Activated naive CD4-positive, alpha-beta T cell treated with anti-CD3 and anti-CD28 coated beads, Interleukin-2, amount 10 ng/mL, durations not matched to agents 5 hours and 36 hours (primary cell): ENCODE measurements at places on chromosomes 5 and 9. TPM values are rescaled to one million over a fixed set of nuclear protein-coding genes. Genes with fewer than 3 reads are reported as not detected.

RIMOC1 gene
- total RNA-seq = 28.1 TPM

SNX18 gene
- total RNA-seq = 24.9 TPM

ASTN2 gene
- 2.9 TPM for total RNA-seq

OR1K1 gene
- not detected for total RNA-seq

BTNL9 gene
- total RNA-seq = not detected

GNA14 gene
- not detected for total RNA-seq

HTR4 gene
- not detected for total RNA-seq

DMRTA1 gene
- not detected for total RNA-seq

POU5F2 gene
- total RNA-seq = 1.1 TPM

ARL15 gene
- total RNA-seq = 12.5 TPM

FOXI1 gene
- not detected for total RNA-seq

ANKS6 gene
- total RNA-seq = 6.8 TPM

FAM13B gene
- 29.6 TPM for total RNA-seq

IFNE gene
- total RNA-seq = not detected

KIAA1191 gene
- 50.8 TPM for total RNA-seq

MSX2 gene
- not detected for total RNA-seq

MUSK gene
- not detected for total RNA-seq

FOXD1 gene
- not detected for total RNA-seq

TRPM6 gene
- total RNA-seq = not detected

ZNF608 gene
- not detected for total RNA-seq

SLC36A3 gene
- total RNA-seq = not detected

TAF11L5 gene
- total RNA-seq = not detected

CYSRT1 gene
- 0.40 TPM for total RNA-seq
